ENCODE measurements at places on chromosomes 1 and 21.

GRCh38 chr1:181189691-181190363 lies 101.3 kb downstream of the IER5 start:
- DNase-seq: peak; percentile 85

- DNase-seq: peak; percentile 63
Observed at GRCh38 chr1:158509471-158510156, 37.6 kb downstream of the OR10R2 start.

DNA sequence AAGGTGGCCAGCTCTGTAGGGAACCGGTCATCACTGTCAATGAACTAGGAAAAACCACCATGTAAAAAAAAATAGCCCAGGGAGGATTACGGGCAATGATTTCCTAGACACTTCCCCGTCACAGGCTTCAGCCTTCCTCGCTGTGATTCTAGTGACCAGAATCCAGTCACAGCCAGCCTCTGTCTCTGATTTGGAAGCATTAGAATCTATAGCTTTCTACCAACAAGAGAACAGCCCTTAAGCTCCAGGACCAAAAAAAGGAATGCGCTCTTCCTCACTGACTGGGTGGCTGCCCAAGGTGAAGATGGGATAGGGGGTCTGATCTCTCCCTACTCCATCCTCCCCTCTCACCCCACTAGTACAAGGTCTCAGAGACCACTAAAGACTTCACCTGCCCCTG lies 67.2 kb downstream of the TEX35 start:
- no peak for DNase-seq

GRCh38 chr1:116586741-116587143 lies 15.9 kb upstream of the CD58 start:
- DNase-seq: no peak

- no peak for DNase-seq
Observed at GRCh38 chr1:181251713-181252075, 163.2 kb downstream of the IER5 start.

DNA sequence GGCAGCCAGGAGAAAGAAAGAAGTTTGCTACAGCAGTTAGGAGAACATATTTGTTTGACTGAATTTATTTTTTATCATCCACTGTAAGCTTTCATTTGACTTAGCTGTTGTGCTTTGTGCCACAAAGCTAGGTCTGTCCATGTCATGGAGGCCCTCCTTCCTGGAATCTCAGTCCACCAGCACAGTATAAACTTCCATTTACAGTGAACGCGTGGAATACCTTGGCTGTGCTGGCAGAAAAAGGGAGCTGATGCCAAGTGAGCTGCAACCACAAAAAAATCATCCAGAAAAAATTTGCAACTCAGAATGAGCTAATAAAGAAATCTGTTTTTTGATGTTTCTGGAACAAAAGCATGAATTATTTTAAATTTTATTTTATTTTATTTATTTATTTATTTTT lies 72.6 kb downstream of the ATP6V1G3 start:
- DNase-seq: no peak

DNA sequence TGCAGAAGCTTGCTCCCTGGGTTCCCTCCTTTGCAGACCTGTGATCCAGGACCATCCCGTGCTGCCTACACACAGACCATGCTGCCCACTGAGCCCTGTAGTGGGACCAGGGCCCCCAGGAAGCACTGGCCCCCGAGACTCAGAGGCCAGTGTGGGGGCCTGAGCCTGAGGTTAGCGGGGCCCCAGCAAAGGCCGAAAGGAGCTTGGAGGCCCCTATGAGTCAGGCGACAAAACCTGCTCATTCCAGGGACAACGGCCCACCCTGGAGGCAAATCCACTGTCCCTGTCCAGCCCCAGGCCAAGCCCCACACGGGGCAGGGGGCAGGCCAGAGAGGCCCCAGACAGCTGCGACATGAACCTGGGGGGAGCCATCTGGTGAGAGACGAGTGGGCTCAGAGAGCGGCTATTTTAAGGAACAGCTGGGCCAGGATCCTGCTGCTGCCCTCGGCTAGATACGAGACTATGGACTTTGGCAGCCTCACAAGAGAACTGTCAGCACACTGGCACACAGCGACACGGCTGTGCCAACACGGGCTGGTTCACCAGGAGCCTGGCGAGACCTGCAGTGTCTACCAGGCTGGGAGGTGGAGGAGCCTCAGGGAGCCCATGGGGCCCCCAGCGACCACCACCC lies 74.7 kb downstream of the ARHGEF16 start:
- DNase-seq: peak; percentile 67

DNA sequence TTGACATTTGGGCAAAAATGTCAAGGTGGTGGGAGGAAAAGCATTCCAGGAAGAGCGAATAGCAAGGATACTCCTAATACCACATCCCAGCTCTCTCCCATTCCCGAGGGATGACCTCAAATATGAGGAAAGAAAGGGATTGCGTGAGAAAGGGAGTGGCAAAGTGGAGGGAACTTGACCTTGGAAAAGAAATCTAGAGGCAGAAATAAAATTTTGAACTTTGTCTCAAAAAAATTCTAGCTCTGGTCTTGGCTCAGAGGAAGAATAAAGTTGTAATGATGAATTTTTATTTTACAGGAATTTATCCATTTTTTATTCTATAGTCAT lies 127.8 kb downstream of the TBX19 start:
- DNase-seq: no peak

DNA sequence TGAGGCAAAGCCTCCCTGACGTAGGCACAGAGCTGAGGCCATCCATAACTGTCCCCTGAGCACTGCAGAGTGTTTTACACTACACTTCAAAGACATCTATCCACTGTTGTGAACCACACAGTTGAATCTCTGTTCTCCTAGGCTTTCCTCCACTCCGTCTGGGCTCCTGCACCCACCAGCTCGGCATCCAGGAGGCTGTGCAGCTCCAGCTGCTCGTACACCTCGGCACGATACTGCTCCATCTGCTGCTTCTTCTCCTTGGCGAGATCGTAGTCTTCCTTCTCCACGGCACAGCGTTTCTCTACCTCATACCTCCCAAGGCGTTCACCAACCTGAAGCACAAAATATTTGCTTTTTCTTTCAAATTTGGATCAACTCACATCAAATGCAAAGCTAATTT lies 18.2 kb downstream of the CEP104 start:
- no peak for DNase-seq

GRCh38 chr1:111275780-111276433 lies 14.7 kb upstream of the CHIA start:
- no peak for DNase-seq

DNA sequence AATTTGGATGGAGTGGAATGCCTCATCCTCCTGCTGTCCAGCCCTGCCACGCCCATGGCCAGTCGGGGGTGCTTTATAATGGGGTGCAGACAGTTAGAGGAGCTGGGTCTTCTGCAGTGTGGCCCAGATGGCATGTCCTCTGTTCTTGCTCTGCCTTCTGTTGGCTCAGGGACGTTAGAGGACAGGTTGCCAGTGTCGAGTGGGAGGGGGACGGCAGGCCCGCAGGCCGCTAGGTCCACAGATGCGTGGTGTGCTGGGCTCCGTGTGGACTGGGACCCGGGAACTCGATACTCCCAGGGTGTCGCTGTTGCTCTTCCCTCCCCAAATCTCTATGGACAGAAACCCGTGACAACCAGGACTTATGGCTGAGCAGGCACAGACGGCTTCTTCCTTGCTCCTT lies 33.3 kb downstream of the SIM2 start:
- DNase-seq: no peak

DNA sequence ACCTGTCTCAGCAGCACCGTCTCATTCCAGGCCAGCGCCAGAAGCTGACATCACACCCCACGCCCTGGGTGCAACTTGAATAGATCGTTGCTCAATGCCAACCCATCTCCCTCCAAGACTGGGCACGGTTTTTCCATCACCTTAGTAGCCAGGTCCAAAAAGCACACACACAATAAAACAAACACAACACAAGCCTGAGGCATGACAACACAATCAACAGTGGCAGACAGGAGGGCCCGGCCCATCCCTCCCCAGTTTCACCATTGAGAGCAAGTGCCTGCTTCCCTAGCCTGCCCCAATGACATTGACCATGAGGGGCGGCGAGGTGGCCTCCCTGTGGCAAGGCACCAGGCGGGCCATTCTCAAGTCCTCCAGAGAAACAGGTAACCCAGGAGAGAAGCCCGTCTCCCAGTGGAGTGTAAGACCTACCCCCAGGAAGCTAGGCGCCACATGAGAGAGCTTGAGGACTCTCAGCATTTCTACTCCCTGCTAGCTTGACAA lies 2.7 kb downstream of the IFFO2 start:
- no peak for DNase-seq

DNA sequence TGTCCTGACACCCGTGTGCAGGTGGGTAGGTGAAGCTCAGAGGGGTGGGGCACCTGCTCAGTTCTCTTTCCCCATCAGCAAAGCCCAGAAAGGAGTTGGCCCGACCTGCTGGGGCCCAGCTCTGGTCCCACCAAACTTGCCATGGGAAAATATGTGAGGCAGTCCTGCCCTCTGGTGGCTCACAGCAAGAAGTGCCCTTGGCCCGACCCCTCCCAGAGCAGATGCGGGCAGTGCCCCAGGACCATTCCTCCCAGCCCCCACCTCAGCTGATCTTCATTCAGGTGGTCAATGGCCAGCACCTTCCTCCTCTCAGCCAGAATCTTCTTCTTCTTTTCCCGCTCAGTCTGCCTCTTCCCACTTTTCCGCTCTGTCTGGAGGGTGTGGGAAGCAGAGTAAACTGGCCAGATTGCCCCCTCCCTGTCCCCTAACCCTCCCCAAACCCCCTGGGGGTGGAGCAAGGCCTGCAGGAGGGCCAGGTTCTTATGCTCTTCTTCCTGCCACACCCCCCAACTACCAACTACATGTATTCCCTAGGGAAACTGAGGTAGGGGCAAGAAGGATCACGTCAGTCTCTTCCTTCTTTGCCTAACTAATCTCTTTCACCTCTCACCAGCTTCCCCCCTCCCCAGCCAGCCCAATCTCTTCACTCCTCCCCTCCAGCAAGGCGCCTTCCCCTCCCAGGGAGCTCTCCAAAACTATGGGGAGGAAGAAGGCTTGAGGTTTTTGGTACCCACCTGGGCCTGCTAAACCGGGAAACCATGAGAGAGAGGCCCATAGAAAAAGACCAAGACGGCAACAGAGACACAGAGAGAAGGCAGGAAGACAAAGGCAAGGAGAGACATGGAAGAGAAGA lies 15.6 kb downstream of the TNNT2 start:
- no peak for DNase-seq

DNA sequence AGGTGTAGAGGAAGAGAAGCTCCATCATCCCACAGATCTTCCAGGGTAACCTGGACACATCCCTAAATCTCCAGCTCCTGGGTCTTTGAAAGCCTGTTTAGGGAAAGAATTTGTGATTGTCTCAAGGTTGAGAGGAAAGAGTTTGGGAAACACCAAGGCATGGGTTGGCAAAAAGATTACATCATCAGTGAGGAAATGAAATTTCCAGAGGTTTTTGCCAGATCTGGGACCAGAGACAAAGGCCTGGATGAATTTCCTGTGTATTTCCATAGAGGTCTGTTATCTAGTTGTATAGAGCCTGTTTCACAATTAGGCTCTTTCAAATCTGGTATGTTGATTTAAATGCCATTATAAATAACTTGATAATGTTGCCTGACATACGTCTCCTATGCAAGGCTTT lies 82.3 kb downstream of the GPR89B start:
- DNase-seq: no peak

- no peak for DNase-seq
Observed at GRCh38 chr1:77265180-77265579, 16.6 kb upstream of the AK5 start.

- peak; percentile 41 for DNase-seq
Observed at GRCh38 chr1:66996018-66996682, 57.8 kb downstream of the SLC35D1 start.

DNA sequence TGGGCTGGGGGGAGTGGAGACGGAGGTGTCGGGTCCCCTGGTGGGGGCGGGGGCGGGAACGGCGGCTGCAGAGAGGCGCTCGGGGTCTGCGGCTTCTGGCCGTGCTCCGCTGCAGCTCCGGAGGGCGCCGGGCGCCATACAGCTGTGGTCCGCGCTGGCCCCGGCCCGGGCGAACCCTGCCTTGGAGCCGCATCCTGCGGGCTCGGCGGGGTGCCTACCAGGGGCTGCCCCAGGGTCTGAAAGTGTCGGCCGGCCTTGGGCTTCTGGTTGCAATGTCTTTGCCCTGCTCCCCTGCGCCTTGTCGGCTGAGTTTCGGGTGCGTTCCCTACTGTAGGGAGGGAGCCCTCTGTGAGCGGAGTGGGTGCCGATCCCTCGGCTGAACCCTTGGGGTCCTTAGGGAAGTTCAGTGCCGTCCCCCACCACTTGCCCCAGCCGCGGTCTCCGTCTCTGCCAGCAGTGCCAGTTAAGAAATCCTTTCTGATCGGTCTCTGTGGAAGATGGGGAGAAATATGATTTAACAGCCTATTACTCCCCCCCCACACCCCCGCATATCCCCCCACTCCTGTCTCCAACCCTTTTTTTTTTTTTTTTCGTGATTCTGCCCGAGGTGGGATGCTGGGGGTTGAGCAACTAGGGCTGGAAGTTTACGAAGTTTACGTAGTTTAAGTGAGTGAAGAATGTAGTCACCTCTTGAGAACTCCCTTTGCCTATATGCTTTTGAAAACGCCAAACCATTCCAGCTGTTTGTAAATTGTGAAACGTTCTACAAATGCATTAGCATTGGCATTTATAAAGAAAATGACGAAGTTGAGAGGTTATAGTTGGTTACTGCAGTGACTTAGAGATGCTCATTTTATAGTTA lies 588 bp downstream of the NEXN start:
- DNase-seq: peak; percentile 89

- no peak for DNase-seq
Observed at GRCh38 chr21:34199121-34199910, 125.9 kb downstream of the MRPS6 start.

DNA sequence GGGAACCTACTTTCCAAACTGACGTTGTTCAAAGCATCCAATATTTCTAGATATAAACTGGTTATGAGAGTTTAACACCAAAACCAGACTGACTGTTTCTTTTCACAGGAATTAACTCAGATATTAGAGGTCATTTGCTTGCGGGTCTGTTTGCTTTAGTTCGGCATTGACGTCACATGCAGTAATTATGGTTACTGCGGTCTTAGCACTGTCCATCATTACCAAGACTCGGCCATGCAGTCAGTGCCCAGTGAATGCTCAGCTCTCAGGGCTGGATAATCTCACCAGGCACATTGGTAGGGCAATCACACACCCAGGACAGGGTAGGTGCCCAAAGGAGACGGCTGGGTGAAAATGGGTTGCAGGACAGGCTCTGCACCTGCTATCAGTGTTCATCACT lies 9.9 kb upstream of the F3 start:
- no peak for DNase-seq

GRCh38 chr21:26397545-26397944 lies 175.5 kb downstream of the CYYR1 start:
- no peak for DNase-seq

- no peak for DNase-seq
Observed at GRCh38 chr1:165281207-165281901, 75.2 kb downstream of the LMX1A start.

GRCh38 chr1:161702250-161702649 lies 4.8 kb upstream of the FCRLA start:
- no peak for DNase-seq
